ENCODE measurements at places on chromosomes 13 and 19.

GRCh38 chr13:30027569-30028455, 177.4 kb upstream of the UBL3 start:
- no peak for DNase-seq

GRCh38 chr19:4821265-4821664, 10.2 kb downstream of the TICAM1 start:
- DNase-seq: no peak

GRCh38 chr13:30866677-30867076, 39.4 kb upstream of the MEDAG start:
- no peak for DNase-seq

- DNase-seq: no peak
Measured at GRCh38 chr13:26456650-26457049, 100.8 kb upstream of the WASF3 start.

DNA sequence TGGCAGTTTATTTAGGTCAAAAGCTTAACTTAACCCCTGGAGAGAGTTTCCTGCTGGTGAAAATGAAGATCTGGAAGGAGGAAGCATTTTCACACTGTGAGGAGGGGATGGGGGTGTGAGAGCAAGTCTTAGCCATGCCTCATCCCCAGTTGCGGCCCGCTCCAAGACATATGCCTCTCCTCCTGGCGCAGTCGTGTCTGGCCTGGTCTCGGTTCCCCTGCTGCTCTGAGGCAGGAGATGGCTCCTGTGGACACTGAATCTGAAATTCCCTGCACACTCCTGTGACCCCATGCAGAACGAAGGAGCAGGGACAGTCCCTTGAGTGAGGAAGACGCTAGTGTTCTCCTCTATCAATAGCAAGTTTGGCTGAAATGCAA, 360 bp upstream of the ZNF69 start:
- no peak for DNase-seq

GRCh38 chr19:927351-927779, 1.5 kb downstream of the ARID3A start:
- DNase-seq: no peak

GRCh38 chr19:48719263-48720171, at the start of gene MAMSTR:
MAMSTR (minus strand) TSS chr19:48719725; CDS start chr19:48719031, 694 bp downstream.
- DNase-seq: no peak

DNA sequence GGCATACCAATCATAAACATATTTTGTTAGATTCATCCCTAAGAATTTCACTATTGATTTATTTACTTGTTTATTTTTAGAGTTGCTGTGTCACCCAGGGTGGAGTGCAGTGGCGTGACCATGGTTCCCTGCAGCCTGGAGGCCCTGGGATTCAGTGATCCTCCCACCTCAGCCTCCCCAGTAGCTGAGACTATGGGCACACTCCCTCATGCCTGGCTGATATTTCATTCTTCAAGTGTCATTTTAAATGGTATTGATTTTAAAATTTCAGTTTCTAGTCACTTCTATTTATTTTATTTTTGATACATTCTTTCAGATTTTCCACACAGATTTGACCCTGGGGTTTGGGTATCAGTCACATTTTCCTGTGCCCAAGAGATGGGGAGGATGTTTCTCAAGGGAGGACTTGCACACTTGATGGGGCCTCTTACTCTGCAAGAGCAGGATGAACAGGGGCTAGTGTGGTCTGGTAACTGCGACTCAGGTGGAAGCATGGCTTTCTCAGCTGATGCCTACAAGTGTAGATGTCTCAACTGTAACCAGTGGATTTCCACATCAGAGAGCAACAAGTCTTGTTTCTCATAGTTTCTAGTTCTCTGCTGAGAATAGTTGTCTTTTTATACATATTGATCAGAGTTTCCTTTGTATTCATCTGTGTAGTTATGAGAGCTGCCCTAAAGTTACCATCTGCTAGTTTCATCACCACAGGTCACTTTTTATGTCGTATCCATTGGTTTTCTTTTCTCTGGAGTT, 40.2 kb downstream of the CCNE1 start:
- no peak for DNase-seq

DNA sequence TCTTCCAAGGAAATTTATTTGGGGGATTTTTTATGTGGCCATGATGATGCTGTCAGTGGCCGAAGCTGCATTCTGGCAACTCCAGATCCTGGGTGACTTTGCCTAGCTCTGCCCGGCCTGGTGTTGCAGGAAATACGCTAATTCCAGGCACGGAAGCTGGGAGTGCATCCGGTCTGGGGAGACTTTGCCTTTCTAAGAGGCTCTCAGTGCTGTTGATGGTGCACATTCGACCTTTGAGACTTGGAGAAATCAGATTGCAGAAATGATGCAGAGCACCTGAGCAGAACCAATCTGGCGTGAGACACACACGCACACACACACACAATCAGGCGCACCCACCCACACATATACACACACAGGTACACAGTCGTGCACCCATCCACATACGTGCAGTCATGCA, 5.9 kb upstream of the TMEM255B start:
- DNase-seq: no peak

GRCh38 chr13:91162589-91162988, 184.9 kb upstream of the MIR17HG start:
- DNase-seq: no peak

GRCh38 chr13:24215732-24216131, 55.2 kb downstream of the SPATA13 start:
- DNase-seq: no peak

GRCh38 chr19:5580161-5580571, 12.4 kb upstream of the TINCR start:
- peak; percentile 51 for DNase-seq

DNA sequence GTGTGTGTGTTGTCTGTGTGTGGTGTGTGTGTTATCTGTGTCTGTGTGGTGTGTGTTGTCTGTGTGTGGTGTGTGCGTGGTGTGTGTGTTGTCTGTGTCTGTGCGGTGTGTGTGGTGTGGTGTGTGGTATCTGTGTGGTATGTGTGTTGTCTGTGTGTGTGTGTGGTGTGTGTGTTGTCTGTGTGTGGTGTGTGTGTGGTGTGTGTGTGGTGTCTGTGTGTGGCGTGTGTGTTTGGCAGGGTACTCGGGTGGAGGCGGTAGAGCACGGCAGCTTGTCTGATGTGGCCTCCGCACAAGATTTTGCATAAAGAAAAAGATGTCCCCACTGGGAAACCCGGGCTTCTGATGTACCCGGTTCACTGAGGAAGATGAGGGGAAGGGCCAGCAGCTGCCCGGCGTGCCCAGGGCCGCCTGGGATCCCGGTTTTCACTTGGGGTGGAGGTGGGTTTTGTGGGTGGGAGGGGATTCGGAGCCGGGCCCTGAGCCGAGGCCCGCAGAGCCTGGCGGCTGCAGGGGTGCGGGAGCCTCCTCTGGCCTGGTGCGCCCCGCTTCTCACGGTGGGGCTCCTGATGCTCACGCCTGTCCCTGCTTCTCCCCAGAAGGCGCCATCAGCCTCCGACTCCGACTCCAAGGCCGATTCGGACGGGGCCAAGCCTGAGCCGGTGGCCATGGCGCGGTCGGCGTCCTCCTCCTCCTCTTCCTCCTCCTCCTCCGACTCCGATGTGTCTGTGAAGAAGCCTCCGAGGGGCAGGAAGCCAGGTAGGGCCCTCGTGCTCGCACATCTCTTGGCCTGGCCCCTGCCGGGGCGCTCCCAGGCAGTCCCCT, 21.2 kb downstream of the HDGFL2 start:
- DNase-seq: no peak

All from smooth muscle cell of the brain vasculature (primary cell).